ENCODE measurements at places on chromosomes 3 and 15.

DNA sequence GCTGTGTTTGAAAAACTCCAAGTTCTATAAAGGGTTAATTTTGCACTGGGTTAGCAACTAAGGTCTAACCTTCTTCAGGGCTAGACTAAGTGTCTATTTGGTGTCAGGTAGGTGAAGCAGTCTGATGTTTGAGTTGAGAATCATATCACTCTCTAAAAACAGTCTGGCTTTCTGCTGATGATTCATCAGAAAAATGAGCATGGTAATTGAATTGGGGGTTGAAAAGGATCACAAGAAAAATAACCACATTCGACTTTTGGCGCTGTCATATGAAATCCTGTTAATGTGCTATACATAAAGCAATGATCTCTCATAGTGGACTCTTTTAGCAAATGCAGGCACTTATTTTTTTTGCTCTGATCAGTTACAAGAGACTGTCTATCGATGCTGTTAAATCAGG, 242.2 kb upstream of the AZI2 start:
- DNase-seq = no peak

GRCh38 chr3:47012342-47013230, 33.1 kb downstream of the NBEAL2 start:
- no peak for DNase-seq

DNA sequence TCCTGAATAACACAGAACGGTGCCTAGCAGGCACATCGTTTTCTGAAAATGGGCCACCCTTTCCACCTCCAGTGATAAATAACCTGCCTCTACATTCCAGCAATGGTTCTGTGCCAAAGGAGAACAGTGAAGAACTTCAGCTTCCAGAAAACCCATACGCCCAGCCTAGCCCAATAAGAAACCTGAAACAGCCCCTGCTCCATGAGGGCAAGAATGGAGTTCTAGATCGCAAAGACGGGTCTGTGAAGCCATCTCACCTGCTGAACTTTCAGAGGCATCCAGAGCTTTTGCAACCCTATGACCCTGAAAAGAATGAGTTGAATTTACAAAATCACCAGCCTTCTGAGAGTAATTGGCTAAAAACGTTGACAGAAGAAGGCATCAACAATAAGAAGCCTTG, 61.9 kb downstream of the CGNL1 start:
- no peak for DNase-seq

DNA sequence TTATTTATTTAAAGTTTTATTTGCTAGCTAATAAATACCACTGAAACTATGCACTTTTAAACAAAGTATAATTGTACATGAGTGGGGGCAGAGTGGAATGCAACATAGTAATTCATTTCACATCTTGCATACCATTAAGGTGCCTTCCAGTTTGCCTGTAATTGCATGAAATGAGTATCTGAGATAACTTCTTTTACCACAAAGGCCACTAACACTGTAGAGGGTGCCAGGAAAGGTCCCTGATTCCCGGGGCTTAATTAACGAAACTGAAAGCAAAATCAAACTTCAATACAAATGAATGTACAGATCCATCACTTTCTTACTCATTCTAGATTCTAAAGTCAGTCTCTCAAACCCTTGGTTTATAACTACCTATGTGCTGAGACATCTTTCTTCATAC, 2.1 kb downstream of the CD47 start:
- DNase-seq = no peak

DNA sequence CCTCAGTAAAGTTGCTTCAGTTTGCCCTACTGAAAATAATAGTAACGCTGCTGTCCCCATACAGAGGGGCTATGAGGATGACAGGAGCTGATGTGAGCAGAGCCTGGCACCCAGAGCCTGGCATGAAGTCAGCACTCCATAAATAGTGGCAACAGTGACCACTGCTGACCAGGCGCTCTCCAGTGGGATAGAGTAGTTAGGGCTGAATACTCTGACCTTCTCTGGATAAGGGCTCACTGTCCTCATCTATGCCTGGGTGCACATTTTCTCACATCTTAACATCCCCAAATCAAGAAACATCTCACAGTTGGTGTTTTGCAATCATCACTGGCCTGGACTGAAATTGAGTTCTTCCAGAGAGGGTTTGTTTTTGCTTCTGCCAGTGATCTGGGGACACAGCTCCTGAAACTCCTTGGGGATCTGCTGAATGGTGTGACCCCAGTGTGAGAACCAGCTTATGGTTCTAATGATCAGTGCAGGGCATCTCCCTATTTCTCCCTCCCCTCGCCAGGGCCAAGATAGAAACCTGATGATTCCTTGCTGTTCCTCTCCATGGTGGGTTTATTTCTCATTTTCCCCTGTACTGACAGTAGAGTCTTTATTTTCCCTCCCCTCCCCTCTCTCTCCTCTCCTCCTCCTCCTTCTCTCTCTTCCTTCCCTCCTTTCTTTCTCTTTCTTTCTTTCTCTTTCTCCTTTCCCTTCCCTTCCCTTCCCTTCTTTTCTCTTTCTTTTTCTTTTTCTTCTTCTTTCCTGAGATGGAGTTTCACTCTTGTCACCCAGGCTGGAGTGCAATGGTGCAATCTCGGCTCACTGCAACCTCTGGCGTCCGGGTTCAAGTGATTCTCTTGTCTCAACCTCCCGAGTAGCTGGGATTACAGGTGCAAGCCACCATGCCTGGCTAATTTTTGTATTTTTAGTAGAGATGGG, 3.5 kb upstream of the PCSK6 start:
- no peak for DNase-seq

DNA sequence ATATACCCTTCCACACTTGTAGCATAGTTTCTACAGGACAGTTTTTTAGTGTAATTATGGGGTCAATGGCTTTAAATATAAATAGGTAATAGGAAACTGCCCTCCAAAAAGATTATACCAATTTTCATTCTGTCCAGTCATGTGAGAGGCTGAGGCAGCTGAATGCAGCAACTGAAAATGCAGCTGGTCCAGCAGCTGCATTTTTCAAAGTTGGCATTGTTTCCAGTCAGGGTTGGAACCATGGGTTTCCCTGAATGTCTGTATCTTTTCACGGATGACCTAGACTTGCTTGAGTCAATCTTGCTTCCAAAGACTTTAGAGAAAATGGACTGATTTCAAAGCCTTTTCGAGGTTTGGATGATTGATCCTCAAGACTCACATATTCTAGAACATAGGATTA, 9.9 kb upstream of the KNL1 start:
- no peak for DNase-seq

DNA sequence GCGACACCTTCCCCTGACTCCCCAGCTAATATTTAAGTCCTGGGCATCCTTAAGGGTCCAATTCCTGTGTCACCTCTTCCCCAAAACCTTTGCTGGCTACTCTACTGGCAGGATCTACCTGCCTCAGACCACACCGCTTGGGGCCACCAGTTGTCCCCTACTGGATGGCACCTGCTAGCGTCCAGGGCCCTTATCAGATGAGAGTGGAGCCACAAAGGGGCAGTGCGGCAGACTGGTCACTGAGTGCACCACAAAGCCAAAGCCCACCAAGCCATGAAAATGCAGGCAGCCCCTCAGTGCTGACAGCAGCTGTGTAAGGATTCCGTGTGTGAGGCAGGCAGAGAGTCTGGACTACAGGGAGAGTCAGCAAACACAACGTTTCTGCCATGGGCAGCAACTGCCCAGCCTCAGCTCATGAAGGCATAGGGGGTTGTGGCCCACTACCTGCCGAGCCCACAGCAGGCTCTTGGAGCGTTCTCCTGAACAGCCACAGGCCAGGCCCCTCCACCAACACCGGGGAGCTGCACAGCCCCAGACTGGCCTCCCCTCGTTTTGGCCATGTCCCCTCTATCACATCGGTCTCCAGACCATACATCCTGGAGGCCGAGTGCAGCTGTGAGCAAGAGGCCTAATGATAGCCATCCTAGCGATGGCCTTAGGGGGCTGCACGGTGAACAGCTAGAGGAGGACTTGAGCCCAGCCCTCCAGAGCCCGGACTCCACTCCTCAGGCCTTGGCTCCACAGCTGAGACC, 32.3 kb downstream of the ALDH1L1 start:
- no peak for DNase-seq

All from NCI-H1417 treated with DMSO at 0.1 percent for 48 hours (cell line).